ENCODE measurements at places on chromosomes 2 and 18. TPM values are rescaled to one million over a fixed set of nuclear protein-coding genes. Genes with fewer than 3 reads are reported as not detected.

GRCh38 chr18:6781796-6782195, 52.3 kb downstream of the ARHGAP28 start:
- no peaks in the 10 kb centered on the region for H3K27me3 ChIP-seq
- no peak for DNase-seq
- H3K36me3 ChIP-seq: no peaks in the 10 kb centered on the region
- no peak overlapping the region for H3K27ac ChIP-seq
- H3K4me3 ChIP-seq: no peak overlapping the region

Gene LPIN1
- total RNA-seq: 22.9 TPM

GRCh38 chr2:198347349-198347748, 543.0 kb downstream of the PLCL1 start:
- H3K36me3 ChIP-seq: no peaks in the 10 kb centered on the region
- DNase-seq: no peak
- H3K27ac ChIP-seq: no peak overlapping the region
- H3K27me3 ChIP-seq: no peaks in the 10 kb centered on the region
- no peaks in the 10 kb centered on the region for H3K4me1 ChIP-seq

DNA sequence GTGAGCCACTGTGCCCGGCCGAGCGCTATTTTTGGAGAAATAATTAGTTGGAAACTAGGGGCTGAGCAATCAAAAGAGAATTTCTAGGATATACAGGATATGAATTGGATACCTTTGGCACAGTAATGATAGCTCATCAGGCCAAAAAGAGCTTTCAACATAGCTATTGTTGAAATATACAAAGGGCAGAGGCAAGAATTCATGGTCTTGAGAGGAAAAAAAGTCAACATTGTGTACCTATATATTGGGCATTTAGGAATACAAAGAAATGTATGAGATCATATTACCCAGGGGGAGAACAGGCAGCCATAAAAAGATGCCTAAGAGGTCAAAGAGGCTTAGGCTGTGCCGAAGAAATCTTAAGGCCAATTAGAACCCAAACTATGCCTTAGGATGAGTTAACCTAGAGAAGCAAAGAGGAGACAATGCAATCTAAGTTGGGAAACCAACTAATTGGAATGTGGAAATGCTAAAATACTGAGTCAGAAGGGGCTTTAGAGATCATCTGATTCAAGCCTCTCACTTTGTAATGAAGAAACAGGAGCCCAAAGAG, 99.0 kb downstream of the RBBP8 start:
- H3K27ac ChIP-seq: no peak overlapping the region
- no peak overlapping the region for H3K4me3 ChIP-seq
- H3K4me1 ChIP-seq: no peaks in the 10 kb centered on the region
- no peak for DNase-seq
- peaks cover 5% of the 10 kb centered on the region for H3K36me3 ChIP-seq

- H3K36me3 ChIP-seq: no peaks in the 10 kb centered on the region
- DNase-seq: no peak
- H3K4me3 ChIP-seq: no peak overlapping the region
- H3K4me1 ChIP-seq: peaks cover 9% of the 10 kb centered on the region
- no peak overlapping the region for H3K27ac ChIP-seq
These were observed 155.5 kb upstream of the ID2 start for GRCh38 chr2:8526403-8526696.

GRCh38 chr18:29465526-29465925, 1288.6 kb upstream of the CDH2 start:
- H3K27me3 ChIP-seq: no peaks in the 10 kb centered on the region
- H3K4me3 ChIP-seq: no peak overlapping the region
- no peaks in the 10 kb centered on the region for H3K36me3 ChIP-seq
- no peak for DNase-seq
- no peak overlapping the region for H3K27ac ChIP-seq

Gene HK2
- total RNA-seq: 72.1 TPM

Gene EPAS1
- total RNA-seq: 1.1 TPM

DNA sequence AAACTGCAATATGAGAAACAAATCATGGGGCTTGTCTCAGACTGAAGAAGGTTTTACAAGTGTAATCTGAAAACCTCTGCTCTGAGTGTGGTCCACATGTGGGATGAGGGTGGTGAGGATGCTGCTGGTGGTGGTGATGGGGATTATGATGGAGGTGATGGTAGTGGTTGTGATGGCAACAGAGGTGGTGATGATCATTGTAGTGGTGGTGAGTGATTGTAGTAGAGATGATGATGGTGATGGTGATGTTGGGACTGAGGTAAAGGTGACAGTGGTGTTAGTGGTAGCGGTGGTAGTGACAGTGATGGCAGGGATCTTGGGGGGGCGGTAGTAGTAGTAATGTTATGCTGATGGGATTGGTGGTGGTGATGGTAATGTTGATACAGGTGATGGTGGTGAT, 217.8 kb downstream of the ANAPC1 start:
- H3K27me3 ChIP-seq: no peaks in the 10 kb centered on the region
- DNase-seq: no peak
- H3K4me3 ChIP-seq: no peak overlapping the region

GRCh38 chr2:216763396-216763795, 68.0 kb upstream of the IGFBP5 start:
- DNase-seq: no peak
- peaks cover 37% of the 10 kb centered on the region for H3K4me1 ChIP-seq
- H3K27ac ChIP-seq: no peak overlapping the region
- no peaks in the 10 kb centered on the region for H3K36me3 ChIP-seq
- no peak overlapping the region for H3K4me3 ChIP-seq

- peaks cover 99% of the 10 kb centered on the region for H3K27me3 ChIP-seq
- DNase-seq: peak; percentile 71
These were observed 83.7 kb downstream of the EN1 start for GRCh38 chr2:118763797-118764196.

Gene HOXD13
- total RNA-seq: not detected

Gene INHBB
- not detected for total RNA-seq

DNA sequence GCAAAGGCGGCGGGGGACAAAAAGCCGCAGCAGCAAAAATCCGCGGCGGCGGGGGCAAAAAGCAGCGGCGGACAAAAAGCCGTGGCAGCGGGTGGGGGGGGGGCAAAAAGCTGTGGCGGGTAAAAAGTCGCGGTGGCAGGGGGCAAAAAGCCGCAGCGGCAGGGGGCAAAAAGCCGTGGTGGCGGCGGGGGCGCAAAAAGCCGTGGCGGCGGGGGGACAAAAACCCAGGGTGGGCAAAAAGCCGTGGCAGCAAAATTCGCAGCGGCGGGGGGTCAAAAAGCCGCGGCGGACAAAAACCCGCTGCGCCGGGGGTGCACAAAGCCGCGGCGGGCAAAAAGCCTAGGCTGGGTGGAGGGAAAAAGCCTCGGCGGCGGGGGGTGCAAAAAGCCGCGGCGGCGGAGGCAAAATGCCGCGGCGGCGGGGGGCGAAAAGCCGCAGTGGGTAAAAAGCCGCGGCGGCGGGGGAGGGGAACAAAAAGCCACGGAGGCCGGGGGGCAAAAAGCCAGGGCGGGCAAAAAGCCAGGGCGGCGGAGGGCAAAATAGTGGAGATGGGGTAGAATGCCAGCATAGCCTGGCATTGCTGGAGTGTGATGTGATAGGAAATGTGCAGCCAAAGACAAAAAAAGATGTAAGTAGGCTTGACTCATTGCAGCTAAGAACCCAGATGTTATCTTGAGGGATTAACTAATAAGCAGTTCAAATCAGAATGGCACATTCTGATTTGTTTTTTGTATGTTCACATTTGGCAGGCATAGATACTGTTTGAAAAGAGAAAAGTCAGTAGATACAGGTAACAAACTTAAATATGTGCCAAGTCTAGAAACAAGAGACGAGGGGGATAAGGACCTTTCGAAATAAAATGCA, 1076.3 kb downstream of the RPIA start:
- DNase-seq: no peak
- no peaks in the 10 kb centered on the region for H3K36me3 ChIP-seq
- H3K4me3 ChIP-seq: no peak overlapping the region
- H3K27ac ChIP-seq: no peak overlapping the region

- H3K27me3 ChIP-seq: no peaks in the 10 kb centered on the region
- H3K27ac ChIP-seq: no peak overlapping the region
These were observed 44.6 kb downstream of the IRS1 start for GRCh38 chr2:226754821-226755604.

Gene NPPC
- total RNA-seq: not detected

Gene C2orf72
- 2.4 TPM for total RNA-seq

DNA sequence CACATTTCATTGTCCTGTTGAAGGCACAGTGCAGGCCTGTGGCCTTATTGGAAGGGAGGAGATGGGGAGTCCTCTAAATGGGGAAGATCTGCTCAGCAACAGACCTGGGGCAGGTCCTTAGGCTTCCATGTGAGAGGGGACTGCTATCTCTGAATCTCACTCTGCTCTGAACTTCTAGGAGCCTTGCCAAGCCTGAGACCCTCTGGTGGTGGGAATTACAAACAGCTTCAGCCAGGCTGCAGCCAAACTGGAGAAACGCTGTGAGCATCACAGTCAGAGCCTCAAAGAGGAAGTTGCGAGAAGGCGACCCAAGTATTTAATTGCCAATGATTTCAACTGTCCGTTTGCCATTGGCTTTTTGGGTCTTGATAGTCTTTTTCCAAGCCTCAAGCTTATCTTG, 66.8 kb upstream of the MC2R start:
- peak; percentile 52 for DNase-seq
- no peaks in the 10 kb centered on the region for H3K27me3 ChIP-seq
- no peak overlapping the region for H3K27ac ChIP-seq
- H3K4me1 ChIP-seq: no peaks in the 10 kb centered on the region
- no peak overlapping the region for H3K4me3 ChIP-seq

DNA sequence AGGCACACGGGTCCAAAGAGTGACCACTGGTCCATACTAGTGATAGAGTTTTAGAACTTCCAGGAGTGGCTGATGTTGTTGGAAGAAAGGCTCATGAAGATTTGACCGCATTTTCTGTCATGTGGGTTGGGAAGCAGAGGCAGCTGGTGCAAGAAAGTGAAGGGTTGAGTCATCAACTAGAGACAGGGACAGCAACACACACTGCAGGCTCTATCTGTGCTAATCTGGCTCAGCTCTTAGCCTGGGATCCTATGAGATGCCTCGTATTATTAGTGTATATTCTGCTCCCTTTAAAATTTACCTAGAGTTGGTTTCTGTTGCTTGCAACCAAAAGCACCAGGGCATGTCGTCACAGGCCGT, 2.5 kb upstream of the SH3RF3 start:
- H3K4me3 ChIP-seq: no peak overlapping the region
- H3K36me3 ChIP-seq: no peaks in the 10 kb centered on the region
- no peak for DNase-seq
- no peaks in the 10 kb centered on the region for H3K4me1 ChIP-seq
- H3K27ac ChIP-seq: no peak overlapping the region

DNA sequence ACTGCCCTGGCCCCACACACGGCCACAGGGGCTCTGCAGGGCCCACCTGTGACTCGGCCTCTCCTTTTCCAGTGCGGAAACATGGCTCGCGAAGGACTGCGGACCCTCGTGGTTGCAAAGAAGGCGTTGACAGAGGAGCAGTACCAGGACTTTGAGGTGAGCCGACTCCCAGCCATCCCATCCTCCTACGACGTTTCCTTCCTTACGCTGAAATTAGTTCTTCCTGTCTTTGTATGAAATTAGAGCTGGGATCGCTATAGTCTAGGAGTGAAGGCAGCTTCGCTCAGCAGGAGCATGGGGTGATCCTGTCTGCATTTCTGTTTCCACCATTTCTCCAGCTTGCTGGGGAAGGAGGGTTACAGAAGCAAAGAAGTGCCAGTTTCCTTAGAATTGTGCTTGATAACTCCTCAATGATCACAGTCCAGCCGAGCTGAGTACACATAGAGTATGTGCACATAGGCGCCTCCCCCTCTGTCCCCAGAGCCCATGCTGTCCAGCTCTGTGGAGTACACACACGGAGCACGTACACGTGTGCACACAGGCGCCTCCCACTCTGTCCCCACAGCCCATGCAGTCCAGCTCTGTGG, 59.1 kb upstream of the NFATC1 start:
- no peaks in the 10 kb centered on the region for H3K4me1 ChIP-seq
- no peaks in the 10 kb centered on the region for H3K36me3 ChIP-seq
- DNase-seq: no peak
- H3K4me3 ChIP-seq: no peak overlapping the region
- H3K27ac ChIP-seq: no peak overlapping the region

DNA sequence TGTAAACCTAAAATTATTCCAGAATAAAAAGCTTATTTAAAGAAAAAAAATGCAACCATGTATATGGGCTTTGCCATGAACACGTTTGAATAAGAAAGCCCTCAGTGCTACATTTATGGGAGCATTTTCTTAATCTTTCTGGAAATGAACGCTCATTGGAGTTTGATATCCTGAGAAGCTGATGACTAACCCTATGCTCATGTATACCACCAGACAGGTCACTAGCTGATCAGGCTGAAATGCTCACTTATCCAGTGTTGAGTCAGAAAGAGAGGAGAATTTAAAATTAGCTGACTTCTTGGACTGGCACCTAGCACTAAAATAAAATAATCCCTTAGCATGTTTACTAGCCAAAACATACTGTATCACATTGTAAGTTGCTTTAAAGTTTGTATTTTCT, 254.9 kb upstream of the SIX3 start:
- no peak overlapping the region for H3K4me3 ChIP-seq
- peaks cover 24% of the 10 kb centered on the region for H3K4me1 ChIP-seq
- H3K27me3 ChIP-seq: no peaks in the 10 kb centered on the region
- no peaks in the 10 kb centered on the region for H3K36me3 ChIP-seq
- H3K27ac ChIP-seq: no peak overlapping the region

- peaks cover 22% of the 10 kb centered on the region for H3K36me3 ChIP-seq
- no peaks in the 10 kb centered on the region for H3K27me3 ChIP-seq
- DNase-seq: no peak
- H3K4me3 ChIP-seq: no peak overlapping the region
- H3K4me1 ChIP-seq: no peaks in the 10 kb centered on the region
These were observed 41.6 kb downstream of the RBBP8 start for GRCh38 chr18:22974707-22975106.

- H3K36me3 ChIP-seq: no peaks in the 10 kb centered on the region
- H3K4me1 ChIP-seq: peaks cover 12% of the 10 kb centered on the region
- no peak overlapping the region for H3K27ac ChIP-seq
- H3K4me3 ChIP-seq: no peak overlapping the region
- peak; percentile 41 for DNase-seq
- H3K27me3 ChIP-seq: peaks cover 4% of the 10 kb centered on the region
These were observed 14.5 kb upstream of the FOSL2 start for GRCh38 chr2:28377984-28378678.

Gene PID1
- total RNA-seq: 0.90 TPM

- H3K4me1 ChIP-seq: peaks cover 18% of the 10 kb centered on the region
- DNase-seq: no peak
- no peak overlapping the region for H3K27ac ChIP-seq
- no peaks in the 10 kb centered on the region for H3K36me3 ChIP-seq
- no peak overlapping the region for H3K4me3 ChIP-seq
- no peaks in the 10 kb centered on the region for H3K27me3 ChIP-seq
These were observed 76.8 kb downstream of the ALPK2 start for GRCh38 chr18:58552057-58552461.

GRCh38 chr2:226078666-226079065, 679.2 kb downstream of the NYAP2 start:
- no peaks in the 10 kb centered on the region for H3K36me3 ChIP-seq
- no peak overlapping the region for H3K27ac ChIP-seq
- H3K4me3 ChIP-seq: no peak overlapping the region
- H3K27me3 ChIP-seq: no peaks in the 10 kb centered on the region
- no peak for DNase-seq

Measured in neural progenitor cell (in vitro differentiated cells).